ENCODE measurements at places on chromosomes 6 and 20.
A peak's percentile ranks its signal among the peaks of the same experiment; 100 is the strongest.

DNA sequence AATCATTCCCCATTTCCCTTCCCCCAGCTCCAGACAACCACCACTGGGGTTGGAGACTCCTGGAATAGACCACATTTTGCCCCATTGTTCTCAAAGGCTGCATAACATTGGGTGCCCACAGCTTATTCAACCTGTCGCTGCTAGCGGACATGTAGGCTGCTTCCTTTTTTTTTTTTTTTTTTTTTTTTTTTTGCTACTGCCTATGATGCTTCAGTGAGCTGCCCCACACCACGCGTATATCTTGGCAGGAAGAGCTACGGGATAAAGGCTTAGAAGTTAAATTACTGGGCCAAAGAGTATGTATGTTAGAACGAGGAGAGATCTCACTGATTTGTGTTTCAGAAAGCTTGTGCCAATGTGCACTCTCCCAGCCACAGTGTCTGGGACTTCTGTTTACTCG is 7.0 kb downstream of the LBP start:
- H3K36me3 ChIP-seq = no peaks in the 10 kb centered on the region
- no peak overlapping the region for H3K27ac ChIP-seq
- no peak overlapping the region for H3K4me3 ChIP-seq
- no peaks in the 10 kb centered on the region for H3K4me1 ChIP-seq
- H3K27me3 ChIP-seq = no peaks in the 10 kb centered on the region

GRCh38 chr20:50376888-50377459 is 133.2 kb upstream of the PTPN1 start:
- H3K4me3 ChIP-seq = no peak overlapping the region
- H3K4me1 ChIP-seq = peaks cover 5% of the 10 kb centered on the region
- H3K27me3 ChIP-seq = no peaks in the 10 kb centered on the region
- no peak overlapping the region for H3K27ac ChIP-seq
- no peak for DNase-seq
- no peaks in the 10 kb centered on the region for H3K36me3 ChIP-seq

- no peak overlapping the region for H3K4me3 ChIP-seq
- no peaks in the 10 kb centered on the region for H3K27me3 ChIP-seq
- H3K27ac ChIP-seq = no peak overlapping the region
- DNase-seq = no peak
- H3K4me1 ChIP-seq = no peaks in the 10 kb centered on the region
Measured at GRCh38 chr6:167917551-167918154, 79.8 kb upstream of the KIF25 start.

GRCh38 chr6:34580707-34581560 is 24.8 kb upstream of the SPDEF start:
- no peaks in the 10 kb centered on the region for H3K27me3 ChIP-seq
- DNase-seq = no peak
- peaks cover 3% of the 10 kb centered on the region for H3K36me3 ChIP-seq
- H3K4me3 ChIP-seq = no peak overlapping the region
- no peaks in the 10 kb centered on the region for H3K4me1 ChIP-seq
- H3K27ac ChIP-seq = no peak overlapping the region

GRCh38 chr6:6728169-6728941 is 139.8 kb downstream of the LY86 start:
- no peak overlapping the region for H3K4me3 ChIP-seq
- H3K27ac ChIP-seq = no peak overlapping the region
- no peak for DNase-seq
- peaks cover 3% of the 10 kb centered on the region for H3K4me1 ChIP-seq
- H3K36me3 ChIP-seq = no peaks in the 10 kb centered on the region
- H3K27me3 ChIP-seq = peaks cover 4% of the 10 kb centered on the region

GRCh38 chr6:133918208-133918930 is 29.5 kb downstream of the TCF21 start:
- H3K36me3 ChIP-seq = no peaks in the 10 kb centered on the region
- peaks cover 15% of the 10 kb centered on the region for H3K27me3 ChIP-seq
- DNase-seq = no peak
- H3K27ac ChIP-seq = no peak overlapping the region
- no peaks in the 10 kb centered on the region for H3K4me1 ChIP-seq

DNA sequence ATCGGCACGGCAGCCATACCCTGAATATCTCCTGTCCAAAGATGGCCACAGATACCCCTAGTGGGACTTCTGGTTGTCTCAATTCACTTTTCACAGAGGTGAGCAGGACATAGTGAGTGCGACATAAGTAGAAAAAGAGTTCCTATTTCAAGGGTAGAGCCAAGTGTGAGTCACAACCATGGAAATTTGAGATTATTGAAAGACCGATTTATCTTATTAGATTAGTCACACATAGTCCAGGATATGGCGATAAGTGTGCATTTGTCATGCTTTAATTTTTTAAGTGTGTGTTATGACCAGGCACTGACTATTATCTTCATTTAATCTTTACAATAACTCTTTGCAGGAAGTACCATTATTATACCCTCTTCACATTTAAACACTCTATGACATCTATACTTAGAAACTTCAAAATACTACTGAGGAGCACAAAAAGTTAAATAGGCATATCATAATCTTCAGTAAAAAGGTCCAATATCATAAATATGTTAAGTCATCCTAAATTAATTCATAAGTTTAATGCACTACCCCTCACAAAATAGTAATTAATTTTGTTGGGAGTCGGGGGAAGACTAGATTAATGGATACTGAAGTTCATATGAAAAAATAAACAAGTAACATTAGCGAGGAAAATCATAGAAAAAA is 13.4 kb upstream of the TNFAIP3 start:
- H3K4me1 ChIP-seq = no peaks in the 10 kb centered on the region
- no peak overlapping the region for H3K27ac ChIP-seq
- no peak overlapping the region for H3K4me3 ChIP-seq
- peaks cover 10% of the 10 kb centered on the region for H3K36me3 ChIP-seq
- DNase-seq = no peak
- no peaks in the 10 kb centered on the region for H3K27me3 ChIP-seq

- no peak overlapping the region for H3K27ac ChIP-seq
- H3K4me3 ChIP-seq = no peak overlapping the region
- no peaks in the 10 kb centered on the region for H3K27me3 ChIP-seq
Measured at GRCh38 chr6:105711216-105711615, 308.3 kb upstream of the PREP start.

GRCh38 chr6:30724906-30725667 is 4.9 kb downstream of the TUBB start:
- no peak overlapping the region for H3K4me3 ChIP-seq
- peaks cover 30% of the 10 kb centered on the region for H3K4me1 ChIP-seq
- no peaks in the 10 kb centered on the region for H3K27me3 ChIP-seq
- DNase-seq = no peak
- peaks cover 38% of the 10 kb centered on the region for H3K36me3 ChIP-seq
- H3K27ac ChIP-seq = peak overlapping the region; percentile 52

DNA sequence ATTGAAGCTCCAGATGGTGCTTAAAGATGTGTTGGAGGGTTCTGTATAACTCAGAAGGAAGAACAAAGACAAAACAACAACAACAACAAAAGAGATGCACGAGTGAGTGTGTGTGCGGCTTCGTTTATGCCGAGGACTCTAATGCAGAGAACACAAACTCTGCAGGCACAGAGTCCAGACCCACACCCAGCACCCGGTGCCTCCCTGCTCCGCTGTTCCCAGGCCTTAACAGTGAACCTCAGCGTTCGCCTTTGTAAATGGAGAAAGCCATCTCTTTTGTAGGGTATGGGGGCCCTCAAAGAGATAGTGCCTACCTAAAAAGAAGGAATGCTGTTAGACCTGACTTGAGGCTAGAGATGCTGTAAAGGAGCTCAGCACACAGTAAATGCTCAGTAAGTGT is 243.3 kb downstream of the ERMARD start:
- no peaks in the 10 kb centered on the region for H3K36me3 ChIP-seq
- no peak for DNase-seq
- no peak overlapping the region for H3K4me3 ChIP-seq
- peaks cover 14% of the 10 kb centered on the region for H3K4me1 ChIP-seq
- H3K27me3 ChIP-seq = no peaks in the 10 kb centered on the region
